Esophagus muscularis mucosa (tissue), 4 donors: ENCODE measurements at places on chromosomes 1 and 21. TPM values are rescaled to one million over a fixed set of nuclear protein-coding genes. Genes with fewer than 3 reads are reported as not detected.

DNA sequence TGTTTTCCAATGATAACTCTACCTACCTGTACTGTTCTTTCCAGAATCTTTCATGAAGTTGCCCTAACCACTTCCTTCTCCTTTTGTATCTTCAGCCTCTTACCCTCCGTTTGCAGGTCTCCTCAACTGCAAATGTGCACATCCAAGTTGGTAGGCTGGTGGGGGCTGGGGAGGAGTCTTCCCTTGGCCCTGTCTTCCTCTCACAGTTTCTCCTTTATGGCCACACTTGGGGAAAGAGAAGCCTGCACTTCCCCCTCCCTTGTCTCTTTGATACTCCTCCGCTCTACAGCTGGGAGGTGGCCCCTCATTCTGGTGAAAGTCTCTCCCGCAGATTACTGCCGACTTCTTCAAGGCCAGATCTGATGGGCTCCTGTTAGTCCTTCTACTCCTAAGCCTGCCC lies 26.9 kb upstream of the GPR88 start:
- H3K36me3 ChIP-seq: no peaks in the 10 kb centered on the region
- H3K27me3 ChIP-seq: no peaks in the 10 kb centered on the region
- no peak overlapping the region for H3K4me3 ChIP-seq
- peaks cover 6% of the 10 kb centered on the region for H3K4me1 ChIP-seq
- H3K27ac ChIP-seq: no peak overlapping the region

GRCh38 chr1:8989821-8990220 lies 36.4 kb downstream of the SLC2A7 start:
- H3K4me1 ChIP-seq: peaks cover 23% of the 10 kb centered on the region
- H3K27me3 ChIP-seq: no peaks in the 10 kb centered on the region
- no peak overlapping the region for H3K4me3 ChIP-seq
- no peak overlapping the region for H3K27ac ChIP-seq
- no peak for DNase-seq
- H3K36me3 ChIP-seq: no peaks in the 10 kb centered on the region

DNA sequence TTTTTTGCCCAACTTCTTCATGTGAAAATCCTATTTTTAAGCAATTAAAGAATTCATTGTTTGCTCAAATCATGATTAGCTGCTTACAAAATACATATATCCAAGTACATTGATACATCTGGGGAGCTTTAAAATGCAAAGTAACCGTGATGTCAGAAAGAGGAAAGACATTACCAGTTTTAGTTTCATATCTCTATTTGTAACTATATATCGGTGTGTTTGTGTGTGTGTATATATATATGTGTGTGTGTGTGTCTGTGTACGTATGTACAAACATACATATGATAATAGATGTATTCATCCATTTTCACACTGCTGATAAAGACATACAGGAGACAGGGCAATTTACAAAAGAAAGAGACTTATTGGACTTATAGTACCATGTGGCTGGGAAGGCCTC lies 310.1 kb downstream of the DPYD start:
- H3K36me3 ChIP-seq: no peaks in the 10 kb centered on the region
- no peak for DNase-seq
- no peak overlapping the region for H3K27ac ChIP-seq
- H3K4me3 ChIP-seq: no peak overlapping the region
- H3K27me3 ChIP-seq: no peaks in the 10 kb centered on the region
- H3K4me1 ChIP-seq: no peaks in the 10 kb centered on the region

DNA sequence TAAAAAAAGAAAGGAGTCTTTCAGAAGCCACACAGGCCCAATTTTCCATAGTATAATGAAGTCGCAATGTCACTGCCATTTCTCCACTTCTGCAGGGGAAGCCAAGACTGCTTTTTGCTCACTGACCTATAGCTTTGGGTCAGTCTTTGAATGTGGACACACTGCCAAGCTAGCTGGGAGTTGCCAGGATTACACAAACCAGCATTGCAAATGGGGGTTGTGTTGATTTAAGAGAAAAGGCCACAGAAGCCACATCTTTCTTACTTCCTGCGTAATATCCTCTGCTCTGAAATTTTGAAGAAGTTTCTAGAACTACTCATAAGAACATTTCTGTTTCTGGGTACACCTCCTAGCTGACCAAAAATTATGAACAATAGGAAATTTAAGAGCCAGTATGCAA lies 45.8 kb upstream of the SAMSN1 start:
- no peak overlapping the region for H3K4me3 ChIP-seq
- no peaks in the 10 kb centered on the region for H3K36me3 ChIP-seq
- no peaks in the 10 kb centered on the region for H3K27me3 ChIP-seq

Gene THEM5
- total RNA-seq: not detected

Gene HCN3
- total RNA-seq: 1.2 TPM

DNA sequence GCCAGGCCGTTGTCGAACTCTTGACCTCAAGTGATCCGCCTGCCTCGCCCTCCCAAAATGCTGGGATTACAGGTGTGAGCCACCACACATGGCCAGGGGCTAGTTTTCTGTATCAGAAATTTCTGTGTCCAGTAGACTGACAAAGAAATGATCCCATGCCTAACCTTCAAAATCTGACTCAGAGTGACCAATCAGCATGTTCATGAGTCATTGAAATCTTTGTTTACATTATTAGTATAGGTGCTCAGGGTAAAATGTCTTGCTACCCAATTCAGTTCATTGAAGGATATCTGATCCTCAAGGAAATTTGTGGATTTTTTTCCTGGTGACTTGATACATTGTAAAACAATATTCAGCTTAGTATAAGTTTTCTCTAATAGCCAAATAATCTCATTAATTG lies 11.0 kb upstream of the LDLRAD2 start:
- no peak overlapping the region for H3K4me3 ChIP-seq
- H3K4me1 ChIP-seq: no peaks in the 10 kb centered on the region
- no peak for DNase-seq
- no peak overlapping the region for H3K27ac ChIP-seq
- no peaks in the 10 kb centered on the region for H3K36me3 ChIP-seq

- H3K4me3 ChIP-seq: no peak overlapping the region
- H3K36me3 ChIP-seq: no peaks in the 10 kb centered on the region
- H3K4me1 ChIP-seq: no peaks in the 10 kb centered on the region
- no peaks in the 10 kb centered on the region for H3K27me3 ChIP-seq
- DNase-seq: no peak
These were observed 39.5 kb downstream of the PDPN start for GRCh38 chr1:13623021-13623637.

Gene HENMT1
- total RNA-seq: 0.83 TPM

GRCh38 chr1:175094626-175095025 lies 27.0 kb downstream of the TNN start:
- no peaks in the 10 kb centered on the region for H3K4me1 ChIP-seq
- no peak overlapping the region for H3K27ac ChIP-seq
- no peaks in the 10 kb centered on the region for H3K27me3 ChIP-seq
- no peak overlapping the region for H3K4me3 ChIP-seq
- H3K36me3 ChIP-seq: no peaks in the 10 kb centered on the region

DNA sequence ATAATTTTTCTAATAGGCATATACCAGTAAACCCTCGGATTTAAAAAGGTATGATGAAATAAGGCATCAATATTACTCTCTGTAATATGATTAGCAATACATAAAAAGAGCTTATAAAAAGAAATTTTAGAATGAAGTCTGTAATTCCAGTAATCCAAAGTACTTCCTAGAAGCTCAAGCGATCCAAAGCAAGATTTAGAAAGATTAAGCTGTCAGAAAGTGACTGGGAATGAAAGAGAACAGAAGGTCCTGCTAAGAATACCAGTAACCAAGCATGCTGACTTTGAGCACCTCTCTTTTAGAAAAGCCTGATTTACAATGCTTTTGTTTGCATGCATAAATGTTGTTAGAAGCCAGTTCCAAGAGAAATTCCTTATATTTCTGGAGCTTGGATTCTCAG lies 125.1 kb downstream of the GIPC2 start:
- no peak overlapping the region for H3K4me3 ChIP-seq
- no peaks in the 10 kb centered on the region for H3K36me3 ChIP-seq
- no peak for DNase-seq
- H3K27ac ChIP-seq: no peak overlapping the region

Gene CRNN
- total RNA-seq: not detected

Gene GBP4
- 4.3 TPM for total RNA-seq

DNA sequence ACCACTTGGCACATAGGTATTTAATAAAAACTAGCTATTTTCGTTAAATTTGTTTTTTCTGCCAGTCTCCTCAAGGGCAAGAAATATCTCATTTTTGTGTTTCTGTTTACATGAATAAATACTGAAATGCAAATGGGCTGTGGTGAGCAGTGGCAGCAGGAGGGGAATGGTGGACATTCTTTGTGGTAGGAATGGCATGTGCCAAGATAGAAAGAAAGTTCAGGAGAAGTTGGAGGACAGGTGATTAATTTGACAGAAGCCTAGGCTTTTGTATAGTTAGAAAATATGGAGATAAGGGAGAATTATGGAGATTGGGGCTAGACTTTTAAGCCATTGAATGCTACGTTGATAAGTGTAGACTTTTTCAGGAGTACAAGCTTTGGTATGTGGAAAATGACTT lies 8.6 kb downstream of the RAP1A start:
- H3K27ac ChIP-seq: peak overlapping the region; percentile 29
- H3K36me3 ChIP-seq: no peaks in the 10 kb centered on the region
- DNase-seq: no peak
- peaks cover 100% of the 10 kb centered on the region for H3K4me1 ChIP-seq

Gene S100A8
- total RNA-seq: 155 TPM

DNA sequence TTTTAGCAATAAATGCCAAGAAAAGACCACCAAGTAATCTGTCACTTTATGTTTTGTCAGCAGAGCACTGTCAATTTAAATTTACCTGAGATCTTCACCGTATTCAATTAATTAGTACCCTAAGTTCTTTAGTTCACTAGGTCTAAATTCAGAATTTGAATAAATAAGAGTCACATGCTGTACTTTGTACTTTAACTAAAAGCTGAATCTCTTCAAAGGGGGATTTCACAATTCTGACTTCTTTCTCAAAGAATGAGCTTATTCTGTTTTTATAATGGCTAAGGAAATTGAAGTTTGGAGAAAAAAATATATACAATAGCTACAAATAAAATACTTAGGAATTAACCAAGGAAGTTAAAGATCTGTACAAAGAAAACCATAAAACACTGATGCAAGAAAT lies 2.1 kb upstream of the GNG5 start:
- H3K4me1 ChIP-seq: peaks cover 22% of the 10 kb centered on the region
- H3K36me3 ChIP-seq: no peaks in the 10 kb centered on the region
- no peaks in the 10 kb centered on the region for H3K27me3 ChIP-seq
- H3K27ac ChIP-seq: no peak overlapping the region
- H3K4me3 ChIP-seq: no peak overlapping the region
- DNase-seq: no peak

Gene FLG2
- not detected for total RNA-seq

DNA sequence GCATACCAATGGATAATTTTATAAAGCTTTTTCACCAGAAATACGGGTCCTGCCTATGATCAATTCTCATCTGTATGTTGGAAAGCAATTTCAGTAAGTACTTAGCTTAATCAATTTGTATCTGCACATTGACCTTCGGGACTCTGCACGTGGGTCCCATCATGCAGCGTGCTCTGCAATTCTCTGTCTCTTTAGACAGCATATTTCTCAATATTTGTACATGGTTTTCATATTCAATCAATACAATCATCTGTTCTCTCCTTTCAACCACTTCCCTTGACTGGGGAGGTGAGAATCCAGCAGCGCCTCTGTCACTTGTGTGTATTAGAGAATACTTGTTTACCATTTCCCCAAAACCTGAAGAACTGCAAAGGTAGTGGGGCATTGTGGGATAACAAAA lies 220.5 kb downstream of the TNR start:
- H3K4me1 ChIP-seq: no peaks in the 10 kb centered on the region
- no peaks in the 10 kb centered on the region for H3K27me3 ChIP-seq
- no peak overlapping the region for H3K27ac ChIP-seq
- H3K4me3 ChIP-seq: no peak overlapping the region
- H3K36me3 ChIP-seq: no peaks in the 10 kb centered on the region

DNA sequence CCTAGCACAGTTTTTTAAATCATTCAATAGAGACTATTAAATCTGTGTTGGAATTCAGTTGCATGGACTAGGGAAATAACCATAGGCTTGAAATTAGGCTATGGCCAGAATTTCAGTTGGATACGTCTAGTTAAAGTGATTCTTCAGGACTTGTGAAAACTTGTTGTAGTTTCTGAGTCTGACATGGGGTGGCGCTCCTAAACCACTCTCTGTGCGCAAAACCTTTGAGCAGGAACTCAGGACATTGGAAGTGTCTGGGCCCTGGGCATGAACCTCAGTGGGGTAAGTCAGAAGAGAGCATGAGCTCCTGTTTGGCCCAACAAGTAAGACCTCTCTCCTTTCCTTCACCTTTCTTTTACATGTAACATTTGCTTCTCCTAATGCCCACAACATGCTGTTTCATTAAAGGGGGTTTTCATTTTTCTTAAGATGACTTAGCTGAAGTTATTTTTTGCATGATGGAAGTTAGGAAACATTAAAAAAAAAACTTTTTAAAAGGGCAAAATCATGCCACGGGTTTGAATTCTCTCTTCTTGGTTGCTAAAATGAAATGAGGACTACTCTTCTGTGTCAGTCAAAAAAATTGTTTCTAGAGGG lies 17.1 kb upstream of the CCDC190 start:
- no peak for DNase-seq
- no peak overlapping the region for H3K4me3 ChIP-seq
- H3K27ac ChIP-seq: no peak overlapping the region
- no peaks in the 10 kb centered on the region for H3K4me1 ChIP-seq

GRCh38 chr1:25727635-25728286 lies 72.2 kb upstream of the SELENON start:
- no peaks in the 10 kb centered on the region for H3K36me3 ChIP-seq
- peaks cover 36% of the 10 kb centered on the region for H3K4me1 ChIP-seq
- H3K4me3 ChIP-seq: no peak overlapping the region
- peak; percentile 92 for DNase-seq
- H3K27me3 ChIP-seq: no peaks in the 10 kb centered on the region

GRCh38 chr1:220124542-220124941 lies 30.6 kb downstream of the IARS2 start:
- H3K36me3 ChIP-seq: peaks cover 40% of the 10 kb centered on the region
- H3K4me3 ChIP-seq: no peak overlapping the region
- peaks cover 5% of the 10 kb centered on the region for H3K4me1 ChIP-seq
- no peak overlapping the region for H3K27ac ChIP-seq
- DNase-seq: no peak

Gene CLCNKB
- total RNA-seq: 0.34 TPM
